ENCODE measurements at places on chromosomes 2 and 18. TPM values are rescaled to one million over a fixed set of nuclear protein-coding genes. Genes with fewer than 3 reads are reported as not detected.

Gene UGGT1
- 48.6 TPM for total RNA-seq

Gene HNMT
- not detected for total RNA-seq

Gene ANKRD30BL
- total RNA-seq: not detected

Gene CDH2
- total RNA-seq: 0.07 TPM

- no peaks in the 10 kb centered on the region for H3K4me1 ChIP-seq
- H3K27me3 ChIP-seq: no peaks in the 10 kb centered on the region
- DNase-seq: no peak
- no peak overlapping the region for H3K27ac ChIP-seq
These were observed 63.1 kb downstream of the FAM171B start for GRCh38 chr2:186757009-186757408.

GRCh38 chr2:113976277-113976928 lies 86.5 kb downstream of the ACTR3 start:
- no peak for DNase-seq
- no peak overlapping the region for H3K4me3 ChIP-seq
- peaks cover 15% of the 10 kb centered on the region for H3K36me3 ChIP-seq
- H3K27ac ChIP-seq: no peak overlapping the region

GRCh38 chr18:79466591-79466990 lies 70.9 kb downstream of the NFATC1 start:
- peaks cover 17% of the 10 kb centered on the region for H3K36me3 ChIP-seq
- H3K4me1 ChIP-seq: peaks cover 13% of the 10 kb centered on the region
- no peak overlapping the region for H3K27ac ChIP-seq
- H3K27me3 ChIP-seq: no peaks in the 10 kb centered on the region

GRCh38 chr2:27809761-27810241 lies 38.3 kb downstream of the MRPL33 start:
- no peak for DNase-seq
- no peak overlapping the region for H3K4me3 ChIP-seq
- peak overlapping the region; percentile 20 for H3K27ac ChIP-seq
- H3K4me1 ChIP-seq: peaks cover 16% of the 10 kb centered on the region

GRCh38 chr2:227890495-227891079 lies 19.2 kb downstream of the DAW1 start:
- no peaks in the 10 kb centered on the region for H3K27me3 ChIP-seq
- H3K27ac ChIP-seq: no peak overlapping the region
- DNase-seq: no peak
- no peaks in the 10 kb centered on the region for H3K4me1 ChIP-seq
- H3K4me3 ChIP-seq: no peak overlapping the region
- no peaks in the 10 kb centered on the region for H3K36me3 ChIP-seq

GRCh38 chr2:1550658-1551316 lies 137.5 kb downstream of the TPO start:
- no peak overlapping the region for H3K4me3 ChIP-seq
- peak; percentile 65 for DNase-seq
- no peaks in the 10 kb centered on the region for H3K36me3 ChIP-seq
- H3K27ac ChIP-seq: no peak overlapping the region

GRCh38 chr2:217790195-217790594 lies 212.6 kb downstream of the TNS1 start:
- H3K4me3 ChIP-seq: peak overlapping the region; percentile 86
- H3K27ac ChIP-seq: peak overlapping the region; percentile 51
- peak; percentile 12 for DNase-seq
- H3K4me1 ChIP-seq: peaks cover 11% of the 10 kb centered on the region
- no peaks in the 10 kb centered on the region for H3K36me3 ChIP-seq

DNA sequence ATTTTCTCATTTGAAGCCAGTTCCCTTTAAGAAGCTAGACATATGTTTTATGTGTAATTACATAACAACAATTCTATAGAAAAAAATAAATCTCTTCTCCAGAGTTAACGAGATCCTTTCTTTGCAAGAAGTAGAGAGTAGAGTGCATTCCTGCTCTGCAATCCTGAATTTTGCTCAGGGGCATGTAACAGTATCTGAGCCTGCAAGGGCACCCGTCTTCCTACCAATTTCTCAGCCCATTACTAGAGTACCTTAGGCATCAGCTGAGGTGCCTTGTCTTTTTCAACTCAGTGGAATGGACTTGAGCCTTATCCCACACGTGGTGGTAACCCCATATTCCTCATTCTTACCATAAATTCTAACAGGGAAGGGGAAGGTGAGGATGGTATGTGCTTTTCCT lies 205.9 kb downstream of the IKZF2 start:
- H3K4me1 ChIP-seq: no peaks in the 10 kb centered on the region
- no peak for DNase-seq
- H3K27ac ChIP-seq: no peak overlapping the region
- H3K4me3 ChIP-seq: no peak overlapping the region
- no peaks in the 10 kb centered on the region for H3K36me3 ChIP-seq

Gene UGT1A4
- not detected for total RNA-seq

DNA sequence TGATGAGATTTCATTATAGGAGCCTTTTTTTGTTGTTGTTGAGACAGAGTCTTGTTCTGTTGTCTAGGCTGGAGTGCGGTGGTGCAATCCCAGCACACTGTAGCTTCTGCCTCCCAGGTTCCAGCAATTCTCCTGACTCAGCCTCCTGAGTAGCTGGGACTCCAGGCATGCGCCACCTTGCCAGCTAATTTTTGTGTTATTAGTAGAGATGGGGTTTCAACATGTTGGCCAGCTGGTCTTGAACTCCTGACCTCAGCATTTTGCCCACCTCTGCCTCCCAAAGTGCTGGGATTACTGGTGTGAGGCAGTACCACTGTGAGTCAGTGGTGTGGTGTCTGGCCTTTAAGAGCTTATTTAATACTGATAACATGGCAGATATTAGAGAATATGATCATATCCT lies 60.1 kb downstream of the MOB4 start:
- H3K27ac ChIP-seq: no peak overlapping the region
- H3K27me3 ChIP-seq: no peaks in the 10 kb centered on the region
- H3K4me3 ChIP-seq: no peak overlapping the region
- no peak for DNase-seq
- no peaks in the 10 kb centered on the region for H3K4me1 ChIP-seq
- H3K36me3 ChIP-seq: peaks cover 24% of the 10 kb centered on the region

DNA sequence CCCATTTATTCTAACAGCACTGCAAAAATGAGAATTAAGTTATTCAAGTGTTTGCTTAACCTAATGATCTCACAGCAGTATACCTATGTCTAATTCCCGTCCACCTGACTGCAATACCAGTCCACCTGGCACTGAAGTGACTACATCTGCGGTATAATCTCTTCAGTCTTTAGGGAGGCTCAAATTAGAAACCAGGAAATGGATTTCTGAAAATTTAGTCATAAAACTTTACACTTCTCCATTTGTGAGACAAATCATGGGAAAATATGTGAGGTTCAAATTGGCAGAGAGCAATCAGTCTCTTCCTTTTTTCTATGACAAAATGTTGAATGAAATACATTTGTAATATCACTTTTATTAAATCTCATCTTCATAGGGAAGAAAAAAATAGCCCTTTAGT lies 33.0 kb downstream of the FTCDNL1 start:
- no peaks in the 10 kb centered on the region for H3K27me3 ChIP-seq
- no peaks in the 10 kb centered on the region for H3K4me1 ChIP-seq
- no peak for DNase-seq
- H3K4me3 ChIP-seq: no peak overlapping the region

Gene BCL2L11
- 36.0 TPM for total RNA-seq

DNA sequence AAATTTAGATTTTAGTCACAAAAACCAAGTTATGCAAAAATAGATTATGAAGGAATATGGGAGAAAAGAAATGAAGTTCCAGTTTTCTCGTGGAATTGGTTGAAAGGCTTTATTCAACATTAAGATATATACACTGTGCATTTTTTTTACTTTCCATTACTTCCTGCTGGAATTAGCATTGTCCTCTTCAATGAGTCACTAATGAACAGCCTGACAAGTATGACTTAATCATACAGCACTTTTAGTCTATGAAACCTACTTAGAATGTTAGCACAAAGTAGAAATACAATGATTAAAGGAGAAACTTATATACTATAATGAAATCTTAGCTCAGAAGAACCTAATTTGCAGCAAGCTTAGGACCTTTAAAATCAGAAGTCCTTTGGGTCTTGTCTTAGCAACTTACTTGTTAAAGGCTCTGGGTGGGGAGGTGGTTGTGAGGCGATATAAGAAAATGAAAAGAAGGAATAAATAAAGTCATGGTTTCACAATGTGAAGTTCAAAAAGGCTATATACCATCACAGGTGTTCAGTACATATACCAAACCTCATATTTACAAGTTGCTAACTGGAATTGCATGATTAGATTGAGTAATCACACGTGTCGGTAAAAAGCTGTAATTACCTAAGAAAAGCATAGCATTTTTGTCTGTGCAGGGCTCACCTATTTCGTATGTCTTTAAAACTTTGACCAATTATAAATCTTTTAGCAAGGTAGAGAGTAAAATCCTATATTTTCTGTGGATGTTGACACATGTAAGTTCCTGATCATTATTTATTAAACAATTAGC lies 236.8 kb downstream of the CAMKMT start:
- no peaks in the 10 kb centered on the region for H3K27me3 ChIP-seq
- no peak for DNase-seq
- H3K27ac ChIP-seq: no peak overlapping the region
- no peaks in the 10 kb centered on the region for H3K36me3 ChIP-seq
- peaks cover 6% of the 10 kb centered on the region for H3K4me1 ChIP-seq
- no peak overlapping the region for H3K4me3 ChIP-seq

- peak overlapping the region; percentile 59 for H3K4me3 ChIP-seq
- peaks cover 2% of the 10 kb centered on the region for H3K27me3 ChIP-seq
- H3K27ac ChIP-seq: peak overlapping the region; percentile 59
- peaks cover 1% of the 10 kb centered on the region for H3K36me3 ChIP-seq
- DNase-seq: no peak
- H3K4me1 ChIP-seq: peaks cover 5% of the 10 kb centered on the region
These were observed 641.9 kb downstream of the ZEB2 start for GRCh38 chr2:143877876-143878530.

GRCh38 chr2:144847347-144848080 lies 327.6 kb upstream of the ZEB2 start:
- H3K27ac ChIP-seq: no peak overlapping the region
- no peaks in the 10 kb centered on the region for H3K27me3 ChIP-seq
- no peaks in the 10 kb centered on the region for H3K4me1 ChIP-seq
- no peak for DNase-seq
- H3K36me3 ChIP-seq: no peaks in the 10 kb centered on the region

Gene LRRC30
- not detected for total RNA-seq

GRCh38 chr2:30664761-30665358 lies 142.4 kb downstream of the CAPN13 start:
- H3K27ac ChIP-seq: no peak overlapping the region
- no peak overlapping the region for H3K4me3 ChIP-seq
- no peak for DNase-seq
- no peaks in the 10 kb centered on the region for H3K4me1 ChIP-seq

Gene EFHD1
- total RNA-seq: 1.0 TPM

GRCh38 chr2:75055142-75055819 lies 96.8 kb downstream of the POLE4 start:
- no peaks in the 10 kb centered on the region for H3K36me3 ChIP-seq
- no peak overlapping the region for H3K27ac ChIP-seq
- no peaks in the 10 kb centered on the region for H3K4me1 ChIP-seq
- no peak for DNase-seq

DNA sequence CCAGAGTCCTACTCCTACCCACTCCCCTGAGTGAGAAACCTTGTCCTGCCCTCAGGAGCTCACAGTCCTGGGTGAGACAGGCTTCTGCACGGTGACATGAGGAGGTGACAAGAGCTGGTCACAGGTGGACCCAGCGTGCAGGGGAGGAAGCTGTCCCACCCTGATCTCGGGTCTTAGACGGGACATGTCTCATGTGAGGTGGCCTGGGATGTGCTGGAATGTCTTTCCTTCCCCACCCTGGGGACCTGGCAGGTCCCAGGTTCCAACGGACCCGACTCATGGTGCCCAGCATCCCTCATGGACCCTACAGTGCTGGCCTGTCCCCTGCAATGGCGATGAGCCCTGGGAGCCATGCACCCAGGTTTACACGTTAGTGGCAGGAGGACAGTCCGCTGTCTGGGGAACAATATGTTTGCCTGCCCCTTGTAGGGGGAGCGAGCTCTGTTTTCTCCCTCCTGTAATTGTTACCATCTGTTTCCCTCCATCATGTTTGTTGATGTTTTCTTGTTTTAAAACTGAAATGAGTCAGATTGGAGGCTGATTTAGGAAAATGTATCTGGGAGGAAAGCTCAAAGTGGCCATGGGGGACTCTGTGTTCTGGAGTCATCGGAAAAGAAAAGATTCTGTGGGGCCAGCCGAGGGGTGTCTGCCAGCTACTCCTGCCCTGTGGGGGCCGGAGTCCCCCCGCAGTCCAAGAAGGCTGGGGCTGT lies 238.1 kb downstream of the KLHL29 start:
- no peak overlapping the region for H3K4me3 ChIP-seq
- no peaks in the 10 kb centered on the region for H3K4me1 ChIP-seq
- no peak for DNase-seq
- H3K36me3 ChIP-seq: no peaks in the 10 kb centered on the region
- no peak overlapping the region for H3K27ac ChIP-seq

DNA sequence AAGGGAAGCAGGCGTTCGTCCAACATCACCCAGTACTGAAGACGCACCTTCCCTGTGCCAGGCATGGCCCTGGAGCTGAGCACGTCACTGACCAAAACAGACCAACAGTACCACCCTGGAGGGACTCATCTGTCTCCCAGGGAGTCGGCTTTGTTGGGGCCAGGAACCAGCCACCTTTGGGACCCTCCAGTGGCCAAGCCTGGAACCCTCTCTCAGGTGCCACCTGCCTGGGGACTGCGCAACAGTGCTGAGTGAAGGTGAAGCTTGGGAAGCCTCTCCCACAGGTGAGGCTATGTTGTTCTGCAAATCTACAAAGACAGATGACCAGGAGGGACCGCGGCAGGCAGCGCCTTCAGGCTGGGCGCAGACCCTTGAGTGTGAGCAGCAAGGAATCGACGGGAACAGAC lies 91.4 kb upstream of the OTOS start:
- peaks cover 4% of the 10 kb centered on the region for H3K36me3 ChIP-seq
- peaks cover 13% of the 10 kb centered on the region for H3K27me3 ChIP-seq
- DNase-seq: no peak
- H3K4me1 ChIP-seq: no peaks in the 10 kb centered on the region

DNA sequence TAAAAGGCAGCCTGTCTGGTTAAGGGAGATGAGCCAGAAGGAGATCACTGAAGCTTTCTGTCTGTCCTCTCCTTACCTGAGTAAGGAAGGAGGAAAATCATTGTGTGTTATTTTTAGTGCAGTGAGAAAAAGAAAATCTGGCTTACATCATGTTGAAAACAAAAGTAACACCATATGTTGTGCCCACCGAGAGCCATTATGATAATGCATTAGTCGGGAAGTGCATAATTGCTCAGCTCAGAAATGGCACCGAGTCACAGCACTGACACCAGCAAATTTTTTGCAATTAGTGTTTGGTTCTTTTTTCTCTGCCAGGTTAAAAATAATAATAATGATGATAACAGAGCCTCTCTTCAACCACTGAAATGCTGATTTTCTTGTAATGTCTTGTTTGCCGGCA lies 46.6 kb downstream of the HNMT start:
- H3K27ac ChIP-seq: no peak overlapping the region
- H3K4me3 ChIP-seq: no peak overlapping the region
- H3K36me3 ChIP-seq: no peaks in the 10 kb centered on the region
- DNase-seq: no peak
- H3K27me3 ChIP-seq: no peaks in the 10 kb centered on the region

Gene RALBP1
- 48.4 TPM for total RNA-seq
